ENCODE measurements at places on chromosomes 3 and 15.

GRCh38 chr3:101896083-101896757, 46.9 kb downstream of the NFKBIZ start:
- no peak overlapping the region for H3K27ac ChIP-seq
- no peaks in the 10 kb centered on the region for H3K36me3 ChIP-seq
- DNase-seq = no peak
- no peaks in the 10 kb centered on the region for H3K4me1 ChIP-seq

DNA sequence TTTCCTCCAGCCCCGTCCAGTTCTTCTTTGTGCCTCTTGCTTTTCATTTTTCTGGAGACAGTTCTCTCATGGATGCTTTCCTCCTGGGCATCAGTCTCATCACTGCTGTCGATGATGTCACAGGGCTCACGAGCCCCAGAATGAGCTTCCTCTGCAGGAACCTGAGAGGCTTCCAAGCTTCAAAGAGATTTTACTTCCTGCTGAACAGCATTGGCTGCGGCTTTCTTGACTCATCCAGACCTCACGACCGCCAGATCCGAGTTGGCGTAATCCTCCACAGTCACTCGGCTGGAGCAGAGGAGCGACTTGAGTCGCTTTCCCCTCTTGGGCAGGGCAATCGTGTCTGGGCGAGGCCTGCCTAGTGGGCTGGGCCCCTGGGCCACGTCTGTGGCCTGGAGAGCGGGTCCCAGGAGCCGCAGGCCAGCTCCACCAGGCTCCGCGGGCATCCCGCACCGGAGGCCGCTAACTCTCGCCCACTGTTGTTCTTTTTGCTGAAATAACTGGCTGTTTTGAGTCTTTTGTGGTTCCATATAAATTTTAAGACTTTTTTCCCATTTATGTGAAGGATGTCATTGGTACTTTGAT, 20.8 kb upstream of the FAN1 start:
- H3K27ac ChIP-seq = no peak overlapping the region
- no peaks in the 10 kb centered on the region for H3K27me3 ChIP-seq
- H3K4me3 ChIP-seq = no peak overlapping the region
- no peak for DNase-seq
- H3K36me3 ChIP-seq = no peaks in the 10 kb centered on the region

GRCh38 chr15:49625460-49626036, 4.7 kb downstream of the DTWD1 start:
- no peak overlapping the region for H3K27ac ChIP-seq
- H3K4me1 ChIP-seq = peaks cover 26% of the 10 kb centered on the region
- H3K4me3 ChIP-seq = no peak overlapping the region
- no peaks in the 10 kb centered on the region for H3K36me3 ChIP-seq
- no peak for DNase-seq

DNA sequence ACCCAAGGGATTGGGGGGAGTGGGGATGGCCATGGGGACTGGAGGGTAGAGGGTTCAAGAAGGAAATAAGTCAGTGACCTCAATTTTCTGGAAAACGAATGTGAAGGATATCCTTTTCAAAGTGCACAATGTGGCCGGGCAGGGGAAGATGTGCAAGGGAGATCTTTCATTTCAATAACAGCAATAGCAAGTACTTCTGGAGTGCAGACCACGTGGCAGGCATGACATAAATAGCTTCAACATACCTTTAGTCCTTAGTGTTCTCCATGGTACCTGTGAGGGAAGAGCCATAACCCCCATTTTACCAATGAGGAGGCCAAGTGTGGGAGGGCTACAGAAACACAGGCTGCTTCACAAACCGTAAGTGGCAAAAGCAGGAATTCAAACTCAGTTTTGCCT, 138.7 kb downstream of the FOXP1 start:
- peak overlapping the region; percentile 8 for H3K27ac ChIP-seq
- H3K36me3 ChIP-seq = no peaks in the 10 kb centered on the region
- H3K4me3 ChIP-seq = no peak overlapping the region

- no peak for DNase-seq
- no peak overlapping the region for H3K4me3 ChIP-seq
- no peaks in the 10 kb centered on the region for H3K36me3 ChIP-seq
Measured at GRCh38 chr3:53089511-53089910, 40.7 kb downstream of the RFT1 start.

GRCh38 chr3:129403450-129403849, 25.0 kb downstream of the EFCAB12 start:
- no peak overlapping the region for H3K27ac ChIP-seq
- DNase-seq = no peak
- H3K36me3 ChIP-seq = no peaks in the 10 kb centered on the region
- peaks cover 2% of the 10 kb centered on the region for H3K4me1 ChIP-seq

GRCh38 chr3:111924283-111924682, 54.5 kb upstream of the ABHD10 start:
- peaks cover 17% of the 10 kb centered on the region for H3K4me1 ChIP-seq
- no peaks in the 10 kb centered on the region for H3K27me3 ChIP-seq
- peak; percentile 87 for DNase-seq
- peak overlapping the region; percentile 72 for H3K27ac ChIP-seq

DNA sequence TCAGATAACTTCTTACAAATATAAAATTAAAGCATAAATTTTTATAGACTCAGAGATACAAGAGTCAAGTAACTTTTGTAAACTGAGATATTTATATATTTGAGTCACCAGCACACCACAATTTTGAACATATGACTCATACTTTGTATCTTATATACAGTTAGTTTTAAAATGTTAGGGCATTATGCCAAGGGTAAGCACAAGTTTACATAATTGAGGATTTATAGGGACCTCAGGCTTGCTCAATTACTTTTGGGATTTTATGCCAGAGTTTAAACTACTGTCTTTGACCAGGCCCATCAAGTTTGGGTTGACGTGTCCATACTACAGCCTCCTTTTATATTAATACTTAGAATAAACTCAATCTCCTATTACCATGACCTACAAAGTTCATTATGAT, 7.4 kb upstream of the FGF7 start:
- DNase-seq = no peak
- H3K27ac ChIP-seq = no peak overlapping the region
- H3K4me1 ChIP-seq = no peaks in the 10 kb centered on the region
- H3K4me3 ChIP-seq = no peak overlapping the region

GRCh38 chr15:47500842-47501241, 216.5 kb upstream of the SEMA6D start:
- H3K36me3 ChIP-seq = no peaks in the 10 kb centered on the region
- peaks cover 7% of the 10 kb centered on the region for H3K4me1 ChIP-seq
- no peak overlapping the region for H3K27ac ChIP-seq
- no peak for DNase-seq
- H3K4me3 ChIP-seq = no peak overlapping the region

DNA sequence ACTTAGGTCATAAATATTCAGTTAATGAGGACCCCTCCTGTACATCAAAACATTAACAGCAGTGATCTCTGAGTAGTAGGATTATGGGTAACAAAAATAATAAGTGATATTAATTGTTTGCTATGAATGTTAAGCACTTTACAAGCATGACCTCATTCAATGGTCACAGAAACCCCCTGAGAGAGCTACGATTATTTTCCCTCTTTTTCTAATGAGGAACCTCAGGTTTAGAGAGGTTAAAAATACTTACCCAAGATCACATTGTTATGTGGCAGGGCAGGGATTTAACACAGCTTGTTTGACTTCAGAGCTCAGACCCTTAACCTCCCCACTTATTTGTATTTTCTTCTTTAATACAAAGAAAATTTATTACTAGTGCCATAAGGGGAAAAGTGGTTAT, 228.2 kb downstream of the TBL1XR1 start:
- H3K27ac ChIP-seq = no peak overlapping the region
- no peaks in the 10 kb centered on the region for H3K27me3 ChIP-seq
- no peaks in the 10 kb centered on the region for H3K36me3 ChIP-seq
- H3K4me1 ChIP-seq = no peaks in the 10 kb centered on the region
- no peak overlapping the region for H3K4me3 ChIP-seq
- no peak for DNase-seq

GRCh38 chr15:96346409-96346970, 16.0 kb downstream of the NR2F2 start:
- DNase-seq = no peak
- peak overlapping the region; percentile 76 for H3K4me3 ChIP-seq
- H3K4me1 ChIP-seq = no peaks in the 10 kb centered on the region

GRCh38 chr3:173938159-173938558, 540.6 kb downstream of the NLGN1 start:
- no peak for DNase-seq
- H3K4me1 ChIP-seq = no peaks in the 10 kb centered on the region
- H3K4me3 ChIP-seq = no peak overlapping the region

GRCh38 chr3:187954516-187954872, 199.5 kb upstream of the LPP start:
- H3K27me3 ChIP-seq = no peaks in the 10 kb centered on the region
- no peak overlapping the region for H3K4me3 ChIP-seq
- H3K36me3 ChIP-seq = no peaks in the 10 kb centered on the region
- H3K27ac ChIP-seq = peak overlapping the region; percentile 96
- peaks cover 81% of the 10 kb centered on the region for H3K4me1 ChIP-seq

DNA sequence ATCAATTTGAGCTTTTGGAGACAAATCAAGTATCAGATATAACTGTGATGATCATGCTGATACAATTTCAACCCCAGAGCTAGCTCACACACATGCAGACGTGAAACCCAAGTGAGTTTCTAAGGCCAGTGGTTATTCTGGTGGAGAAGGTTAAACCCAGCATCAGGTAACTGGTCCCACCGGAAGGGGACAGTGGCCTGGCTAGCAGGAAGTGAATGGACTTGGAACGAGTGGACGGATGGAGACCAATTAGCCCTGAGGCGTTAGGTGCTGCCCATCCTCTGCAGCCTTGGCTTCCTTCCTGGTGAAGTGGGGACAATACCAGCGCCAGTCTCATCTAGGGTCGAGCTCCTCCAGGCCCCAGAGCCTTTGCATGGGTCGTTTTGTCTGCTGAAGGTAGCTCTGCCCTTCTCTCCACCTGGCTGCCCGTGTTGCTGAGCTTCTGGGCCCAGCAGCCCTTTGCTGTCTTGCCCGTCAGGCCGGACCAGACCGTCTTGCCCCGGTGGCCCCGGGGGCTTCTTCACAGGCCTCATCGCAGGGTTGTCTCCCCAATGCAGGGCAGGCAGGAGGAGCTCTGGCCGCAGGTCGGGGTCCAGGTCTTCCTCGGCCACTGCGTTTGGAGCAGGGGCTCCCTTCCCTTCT, 915 bp upstream of the KCTD6 start:
- no peaks in the 10 kb centered on the region for H3K27me3 ChIP-seq
- no peak for DNase-seq
- H3K27ac ChIP-seq = peak overlapping the region; percentile 87
- H3K36me3 ChIP-seq = no peaks in the 10 kb centered on the region

- no peak for DNase-seq
- peaks cover 20% of the 10 kb centered on the region for H3K4me1 ChIP-seq
- H3K4me3 ChIP-seq = no peak overlapping the region
- peak overlapping the region; percentile 7 for H3K27ac ChIP-seq
- no peaks in the 10 kb centered on the region for H3K27me3 ChIP-seq
- no peaks in the 10 kb centered on the region for H3K36me3 ChIP-seq
Measured at GRCh38 chr3:124653071-124653796, 77.0 kb upstream of the UMPS start.

- peaks cover 55% of the 10 kb centered on the region for H3K36me3 ChIP-seq
- H3K27ac ChIP-seq = no peak overlapping the region
- DNase-seq = no peak
Measured at GRCh38 chr15:48993380-48993779, 29.7 kb upstream of the SHC4 start.

GRCh38 chr15:77144492-77145070, 73.7 kb upstream of the TSPAN3 start:
- H3K36me3 ChIP-seq = peaks cover 3% of the 10 kb centered on the region
- H3K4me1 ChIP-seq = no peaks in the 10 kb centered on the region
- H3K4me3 ChIP-seq = no peak overlapping the region
- no peak overlapping the region for H3K27ac ChIP-seq
- DNase-seq = no peak

DNA sequence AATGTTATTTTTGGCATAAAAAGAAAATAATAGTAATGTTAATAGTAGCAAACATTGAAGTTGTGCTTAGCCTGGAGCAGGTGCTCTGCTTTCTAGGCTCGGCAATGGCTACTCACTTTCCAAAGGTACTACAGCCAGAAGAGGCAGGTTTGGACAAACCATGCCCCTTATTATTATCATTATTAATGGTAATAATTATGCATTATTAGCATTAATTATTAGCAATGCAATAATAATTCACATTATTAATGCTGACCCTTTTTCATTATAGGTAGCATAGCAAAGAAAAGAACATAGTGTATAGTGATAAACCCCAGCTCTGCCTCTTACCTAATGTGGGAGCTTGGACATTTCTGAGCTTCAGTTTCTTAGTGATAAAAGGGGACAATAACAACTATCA, 171.4 kb downstream of the EDEM1 start:
- no peak overlapping the region for H3K4me3 ChIP-seq
- no peaks in the 10 kb centered on the region for H3K27me3 ChIP-seq
- no peaks in the 10 kb centered on the region for H3K36me3 ChIP-seq
- DNase-seq = no peak

Data from gastrocnemius medialis (tissue), 4 donors.